ENCODE measurements at places on chromosomes 4 and X. TPM values are rescaled to one million over a fixed set of nuclear protein-coding genes. Genes with fewer than 3 reads are reported as not detected.

DNA sequence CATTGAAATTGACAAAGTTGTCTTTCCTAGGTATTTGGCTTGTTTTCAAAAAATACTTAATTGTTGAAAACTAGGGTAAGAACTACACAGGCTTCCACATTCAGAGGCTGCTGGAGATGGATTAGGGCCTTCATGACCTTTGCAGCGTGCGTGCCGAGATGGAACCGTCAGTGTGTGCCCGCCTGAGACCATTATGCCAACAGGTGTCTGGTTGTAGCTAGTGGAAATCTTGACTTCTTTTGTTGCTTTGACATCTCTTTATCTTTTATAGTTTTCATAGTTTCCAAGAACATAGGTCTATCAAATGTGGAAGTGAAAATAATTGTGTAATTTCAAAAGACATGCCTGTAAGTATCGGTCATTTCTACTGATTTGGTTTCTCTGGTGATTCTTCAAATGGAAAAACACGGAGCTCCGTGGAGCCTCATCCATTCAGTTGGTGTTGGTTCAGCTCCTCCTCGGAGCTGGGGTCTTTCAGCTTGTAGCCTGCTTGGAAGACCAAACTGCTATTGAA is 38.9 kb upstream of the CLCN4 start:
- H3K27ac ChIP-seq = no peak overlapping the region
- peaks cover 7% of the 10 kb centered on the region for H3K36me3 ChIP-seq
- DNase-seq = no peak
- H3K4me3 ChIP-seq = no peak overlapping the region
- peaks cover 4% of the 10 kb centered on the region for H3K4me1 ChIP-seq

- H3K4me3 ChIP-seq = no peak overlapping the region
- no peak for DNase-seq
- H3K27me3 ChIP-seq = no peaks in the 10 kb centered on the region
Measured at GRCh38 chr4:184437565-184438265, 36.6 kb downstream of the IRF2 start.

- no peak for DNase-seq
- no peaks in the 10 kb centered on the region for H3K36me3 ChIP-seq
- no peak overlapping the region for H3K4me3 ChIP-seq
- H3K27ac ChIP-seq = no peak overlapping the region
- H3K4me1 ChIP-seq = no peaks in the 10 kb centered on the region
Measured at GRCh38 chr4:87624698-87625097, 16.4 kb downstream of the DSPP start.

- no peak overlapping the region for H3K4me3 ChIP-seq
- H3K27me3 ChIP-seq = no peaks in the 10 kb centered on the region
- DNase-seq = no peak
- H3K36me3 ChIP-seq = no peaks in the 10 kb centered on the region
- H3K4me1 ChIP-seq = no peaks in the 10 kb centered on the region
Measured at GRCh38 chr4:71827826-71828225, 43.9 kb upstream of the GC start.

- no peak overlapping the region for H3K4me3 ChIP-seq
- H3K27me3 ChIP-seq = no peaks in the 10 kb centered on the region
- H3K36me3 ChIP-seq = no peaks in the 10 kb centered on the region
- no peak for DNase-seq
- H3K27ac ChIP-seq = no peak overlapping the region
Measured at GRCh38 chrX:114626323-114626722, 42.4 kb downstream of the HTR2C start.

GRCh38 chrX:112211459-112211858 is 128.9 kb upstream of the TRPC5 start:
- H3K27ac ChIP-seq = peak overlapping the region; percentile 25
- DNase-seq = peak; percentile 5
- H3K27me3 ChIP-seq = no peaks in the 10 kb centered on the region
- H3K4me3 ChIP-seq = no peak overlapping the region

DNA sequence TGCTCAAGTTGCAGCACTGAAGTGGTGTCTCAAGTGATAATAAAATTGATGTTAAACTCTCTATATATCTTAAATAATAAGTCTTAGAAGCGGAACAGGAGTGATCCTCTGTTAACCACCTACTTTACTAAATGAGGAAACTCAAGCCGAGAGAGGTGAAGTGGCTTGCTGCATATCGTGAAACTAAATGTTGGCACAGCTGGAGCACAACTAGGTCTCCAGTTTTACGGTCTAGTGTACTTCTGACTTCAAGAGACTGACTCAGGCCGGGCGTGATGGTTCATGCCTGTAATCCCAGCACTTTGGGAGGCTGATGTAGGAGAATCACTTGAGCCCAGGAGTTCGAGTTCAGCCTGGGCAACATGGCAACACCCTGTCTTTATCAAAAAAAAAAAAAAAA is 35.5 kb upstream of the PLS3 start:
- H3K4me1 ChIP-seq = no peaks in the 10 kb centered on the region
- no peaks in the 10 kb centered on the region for H3K36me3 ChIP-seq
- H3K27me3 ChIP-seq = no peaks in the 10 kb centered on the region

DNA sequence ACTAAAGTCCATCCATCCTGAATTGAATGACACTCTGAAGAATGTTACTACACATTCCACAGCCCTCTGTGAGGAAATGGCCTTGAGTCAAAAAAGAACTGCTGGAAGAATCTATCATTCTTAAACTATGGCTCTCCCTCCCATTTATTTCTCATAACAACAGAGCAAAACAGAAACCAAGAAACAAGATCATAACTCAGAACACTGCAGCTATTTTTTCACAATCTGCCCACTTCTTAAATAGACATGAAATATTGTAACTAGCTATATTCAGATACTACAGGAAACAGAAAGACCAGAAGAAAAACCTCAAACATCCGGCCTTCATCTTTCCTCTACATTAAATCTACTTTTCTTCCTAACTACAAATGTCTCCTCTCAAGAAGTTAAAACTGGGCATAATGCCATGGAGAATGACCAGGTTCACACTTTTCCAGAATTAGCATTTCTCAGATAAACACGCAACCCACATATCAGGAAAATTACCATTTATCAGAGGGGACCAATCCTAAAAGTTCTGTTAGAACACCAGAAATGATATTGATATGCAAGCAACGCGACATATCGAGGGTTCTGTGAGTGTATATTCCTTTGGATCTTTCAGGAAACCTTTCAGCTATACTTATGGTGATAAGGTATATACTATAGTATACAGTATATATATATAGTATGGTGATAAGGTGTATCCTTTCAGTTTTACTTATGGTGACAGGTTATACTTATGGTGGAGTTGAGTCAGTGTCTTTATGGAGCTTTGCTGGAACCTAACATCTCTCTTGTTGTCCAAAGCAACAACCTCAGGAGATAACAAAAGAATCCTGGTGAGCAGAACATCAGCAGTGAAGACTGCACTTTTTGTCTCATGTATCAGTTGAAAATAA is 60.4 kb upstream of the IRF2 start:
- peaks cover 6% of the 10 kb centered on the region for H3K36me3 ChIP-seq
- H3K27ac ChIP-seq = peak overlapping the region; percentile 93
- peaks cover 53% of the 10 kb centered on the region for H3K4me1 ChIP-seq

DNA sequence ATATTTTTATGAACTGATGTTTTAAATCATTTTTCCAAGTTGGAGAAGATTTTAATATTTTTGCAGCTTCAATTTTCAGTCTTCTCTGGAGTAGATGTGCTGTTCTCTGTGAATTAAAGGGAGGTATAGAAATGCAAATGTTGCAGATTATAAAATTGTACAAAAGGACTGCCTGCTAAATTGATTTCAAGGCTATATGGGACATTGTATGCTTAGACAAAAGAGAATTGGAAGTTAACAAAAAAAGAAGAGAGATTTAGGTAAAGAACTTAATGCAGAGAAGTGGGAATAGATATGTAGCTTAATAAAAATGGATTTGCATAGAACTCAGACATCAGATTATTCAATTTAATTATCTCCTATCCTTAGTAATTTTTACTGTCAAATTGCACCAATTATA is 403.3 kb downstream of the ZIC3 start:
- no peaks in the 10 kb centered on the region for H3K4me1 ChIP-seq
- no peak overlapping the region for H3K27ac ChIP-seq
- no peak for DNase-seq
- no peaks in the 10 kb centered on the region for H3K36me3 ChIP-seq
- H3K4me3 ChIP-seq = no peak overlapping the region

SLITRK4 gene
- not detected for total RNA-seq

COL25A1 gene
- not detected for total RNA-seq

DIAPH2 gene
- total RNA-seq = 15.4 TPM

REPS2 gene
- total RNA-seq = not detected
